ENCODE measurements at places on chromosomes 4 and X.

- DNase-seq, result no peak
Observed at GRCh38 chr4:185836241-185837084, 24.5 kb upstream of the SORBS2 start.

GRCh38 chr4:100929135-100929534 lies 411.3 kb upstream of the EMCN start:
- no peak for DNase-seq

DNA sequence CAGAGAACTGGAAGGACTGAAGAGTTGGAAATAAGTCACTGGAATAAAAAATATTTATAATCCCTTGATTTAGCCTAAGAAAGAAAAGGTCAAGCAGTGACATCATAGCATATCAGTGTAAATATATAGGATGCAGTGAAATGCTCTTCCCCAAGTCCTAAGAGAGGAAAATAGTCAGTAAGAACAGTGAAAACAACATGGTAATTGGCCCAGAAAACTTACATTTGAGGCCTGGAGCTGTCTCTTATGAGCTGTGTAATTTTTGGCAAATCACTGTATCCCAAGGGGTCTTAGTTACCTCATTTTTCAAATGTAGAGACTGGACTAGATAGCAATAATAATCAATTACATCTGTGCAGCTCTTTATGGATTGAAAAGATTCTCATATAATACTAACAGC lies 255.7 kb upstream of the AR start:
- no peak for DNase-seq

GRCh38 chr4:78551420-78552351 lies at the start of gene ANXA3:
Gene ANXA3, plus strand, starts transcription at chr4:78551770. Its CDS starts 2,704 bp downstream, at chr4:78554474.
- peak; percentile 89 for DNase-seq

DNA sequence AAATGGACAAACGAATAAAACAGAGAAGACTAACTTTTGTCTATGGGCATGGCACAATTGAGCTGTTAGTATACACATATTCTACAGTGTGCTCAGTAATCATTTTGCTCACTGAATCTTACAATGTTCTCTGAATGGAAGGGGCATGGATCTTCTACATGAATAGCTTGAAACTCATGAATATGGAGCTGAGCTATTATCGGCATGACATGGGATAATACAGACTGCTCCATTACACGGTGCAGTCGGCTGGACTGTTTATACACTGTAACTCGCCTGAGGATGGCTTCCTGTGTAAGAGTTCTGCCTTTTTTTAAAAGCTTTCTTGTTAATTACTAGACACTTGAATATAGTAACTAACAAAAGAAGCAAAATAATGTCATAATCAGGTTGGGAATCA lies 368.5 kb upstream of the MAD2L1 start:
- no peak for DNase-seq

DNA sequence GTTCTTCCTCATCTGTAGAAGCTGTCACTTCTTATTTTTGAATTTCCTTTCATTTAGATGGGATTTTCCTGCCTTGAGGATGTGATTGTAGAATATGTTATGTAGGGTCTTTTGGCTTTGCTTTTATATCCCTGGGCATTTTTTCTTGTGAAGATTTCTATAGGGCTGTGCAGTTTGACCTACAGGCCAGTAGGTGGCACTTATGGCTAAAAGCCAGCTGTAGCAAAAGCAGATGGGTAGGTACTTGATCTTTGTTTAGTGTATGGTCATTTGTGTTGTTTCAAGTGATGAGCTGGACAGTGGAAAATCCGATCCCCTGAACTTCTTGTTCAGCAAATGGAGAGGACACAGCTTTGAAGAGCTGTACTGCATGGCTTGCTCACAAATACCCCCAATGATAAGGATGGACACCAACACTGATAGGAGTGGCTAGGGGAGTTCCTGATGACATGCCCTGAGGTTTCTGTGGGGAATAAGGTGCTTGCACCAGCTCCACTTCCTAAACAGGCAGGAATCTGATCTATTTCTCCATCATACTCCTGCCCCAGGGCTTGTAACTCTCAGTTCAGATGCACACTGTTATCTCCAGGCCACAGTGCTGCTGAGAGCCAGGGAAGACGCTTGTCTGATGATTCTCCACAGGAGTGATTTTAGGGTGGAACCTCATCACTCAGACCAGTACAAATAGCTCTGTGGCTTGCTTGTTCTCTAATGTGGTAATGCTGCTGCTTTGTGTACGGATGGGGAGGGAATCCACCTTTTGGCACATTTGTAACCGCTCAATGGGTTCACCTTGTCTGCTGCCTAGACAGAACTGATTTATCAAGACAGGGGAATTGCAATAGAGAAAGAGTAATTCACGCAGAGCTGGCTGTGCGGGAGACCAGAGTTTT lies 417.1 kb upstream of the MAGEB16 start:
- no peak for DNase-seq

DNA sequence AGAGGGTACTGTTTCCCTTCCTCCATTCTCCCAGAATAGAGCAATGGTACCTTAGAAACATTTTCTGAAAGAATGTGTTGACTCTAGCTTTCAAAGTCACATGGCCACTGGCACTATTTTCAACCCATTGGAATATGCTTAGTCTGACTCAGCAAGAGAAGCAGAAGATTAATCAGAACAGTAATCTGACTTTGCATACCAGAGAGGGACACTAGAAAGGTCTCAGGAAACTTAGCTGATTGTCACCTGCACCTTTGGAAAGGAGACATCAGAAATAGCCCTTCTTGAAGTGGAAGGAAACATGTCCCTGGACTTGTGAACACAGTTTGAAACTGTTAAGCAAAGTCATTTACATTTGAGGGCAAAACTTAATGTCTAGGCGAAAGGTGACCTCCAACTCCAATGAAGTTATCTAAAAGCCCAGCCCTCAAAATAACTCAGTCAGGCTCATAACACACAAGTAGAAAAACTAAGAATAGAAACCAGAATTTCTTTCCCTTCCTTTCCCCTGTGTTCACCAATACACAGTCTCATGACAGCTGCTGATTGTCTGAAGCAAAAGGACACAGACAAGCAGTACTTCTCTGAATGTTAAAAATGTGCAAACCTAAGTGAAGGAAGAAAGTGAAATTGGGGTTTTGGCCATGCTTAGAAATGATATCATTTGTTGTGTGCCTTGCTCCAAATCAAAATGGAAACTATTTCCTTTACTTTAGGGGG lies 270.8 kb downstream of the GRIA3 start:
- no peak for DNase-seq

- no peak for DNase-seq
Observed at GRCh38 chrX:138923805-138924204, 212.3 kb upstream of the FGF13 start.

- DNase-seq, result no peak
Observed at GRCh38 chr4:160546201-160546600, 1443.3 kb downstream of the RAPGEF2 start.

DNA sequence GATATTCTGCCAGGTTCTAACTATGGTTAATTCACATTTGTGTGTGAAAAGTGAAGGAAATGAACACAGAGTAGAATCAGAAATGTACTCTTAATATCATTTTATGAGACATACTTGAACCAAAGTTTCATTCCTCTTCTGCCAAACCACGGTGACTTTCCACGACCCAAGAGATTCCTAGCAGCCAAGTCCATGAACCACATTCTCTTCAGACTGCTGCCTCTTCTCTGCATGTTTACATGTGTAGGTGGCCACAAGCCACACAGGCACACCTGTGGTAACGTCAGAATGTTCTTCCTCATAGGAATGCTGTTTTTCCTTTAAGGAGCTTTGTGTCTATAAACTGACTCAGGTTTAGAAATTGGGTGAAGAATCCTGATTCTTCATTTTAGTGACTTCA lies 1411.2 kb downstream of the RAPGEF2 start:
- DNase-seq, result no peak

- peak; percentile 90 for DNase-seq
Observed at GRCh38 chr4:40301603-40302002, 33.5 kb upstream of the CHRNA9 start.

DNA sequence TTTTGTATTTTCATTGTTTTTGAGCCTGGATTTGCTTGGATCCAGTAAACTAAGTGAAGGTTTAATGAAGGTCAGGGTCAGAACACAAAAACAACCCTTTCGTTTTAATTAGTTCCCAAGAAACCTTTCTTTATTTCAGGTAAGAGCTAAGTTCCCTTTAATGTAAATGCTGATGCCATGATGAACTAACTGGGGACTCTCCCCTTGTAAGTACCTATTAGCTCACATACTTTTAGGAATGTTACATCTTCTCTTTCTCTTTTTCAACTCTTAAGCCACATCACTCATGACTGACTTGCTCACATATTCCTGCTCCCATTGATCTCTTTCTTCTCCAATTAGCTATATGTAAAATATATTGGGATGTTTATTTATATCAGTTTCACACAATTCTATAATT lies 673.1 kb upstream of the CPEB2 start:
- no peak for DNase-seq

DNA sequence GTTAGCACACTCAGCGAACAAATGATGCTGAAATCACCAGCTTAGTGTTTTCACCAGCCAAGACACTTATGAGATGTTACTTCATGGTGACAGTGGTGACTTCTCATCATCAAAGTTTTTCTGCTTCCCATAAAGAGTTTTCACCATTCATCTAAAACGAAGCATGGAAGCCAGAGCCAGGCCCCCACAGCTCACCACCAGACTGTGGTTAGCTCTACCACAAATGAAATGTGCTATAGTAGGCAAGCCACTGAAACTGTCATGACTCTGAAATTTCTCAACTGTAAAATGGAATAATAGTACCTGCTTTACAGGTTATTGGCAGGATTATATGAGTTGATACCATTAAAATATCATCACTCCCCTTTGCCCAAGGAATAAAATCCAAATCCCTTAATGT lies 56.4 kb upstream of the HHIP start:
- no peak for DNase-seq

GRCh38 chr4:124980276-124980752 lies 267.8 kb upstream of the ANKRD50 start:
- DNase-seq, result no peak

DNA sequence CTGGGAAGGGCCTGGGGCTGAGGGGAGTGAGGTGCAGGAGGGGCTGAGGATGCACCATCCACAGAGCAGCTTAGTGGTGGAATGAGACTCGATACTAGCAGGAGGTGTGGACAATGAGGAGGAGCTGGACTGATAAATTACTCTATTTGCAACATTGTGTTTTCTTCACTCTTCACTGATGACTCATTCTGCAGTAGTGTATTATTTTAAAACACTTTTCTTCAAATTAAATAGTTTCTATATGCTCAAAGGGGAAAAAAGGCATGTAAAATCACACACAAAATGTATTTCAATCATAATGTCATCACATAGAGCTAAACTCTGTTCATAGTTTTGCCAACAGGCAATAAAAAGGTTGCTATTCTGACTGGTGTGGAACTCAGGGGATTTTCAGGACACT lies 467.0 kb upstream of the CTSO start:
- no peak for DNase-seq

DNA sequence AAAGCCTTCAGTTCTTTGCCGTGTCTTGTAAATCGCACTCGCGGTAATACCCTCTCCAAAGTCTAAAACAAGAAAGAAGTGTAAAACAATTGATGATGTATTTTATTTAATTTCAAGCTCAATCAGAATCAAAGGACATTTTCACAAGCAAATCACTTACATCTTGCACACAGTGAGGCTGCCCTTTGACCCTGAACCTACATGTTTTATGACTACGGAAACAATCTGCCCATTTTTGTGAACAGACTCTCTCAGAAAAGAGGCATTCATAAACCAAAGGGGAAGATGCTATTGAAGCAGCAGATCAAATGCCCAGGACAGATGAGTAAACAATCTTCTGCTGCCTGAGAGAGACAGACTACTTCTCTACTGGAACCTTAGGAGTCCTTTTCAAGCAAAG lies 76.0 kb upstream of the DDX60 start:
- DNase-seq, result no peak

- peak; percentile 6 for DNase-seq
Observed at GRCh38 chrX:48465336-48465933, 4.6 kb downstream of the SLC38A5 start.

GRCh38 chrX:39972340-39972739 lies 125.4 kb downstream of the BCOR start:
- no peak for DNase-seq

DNA sequence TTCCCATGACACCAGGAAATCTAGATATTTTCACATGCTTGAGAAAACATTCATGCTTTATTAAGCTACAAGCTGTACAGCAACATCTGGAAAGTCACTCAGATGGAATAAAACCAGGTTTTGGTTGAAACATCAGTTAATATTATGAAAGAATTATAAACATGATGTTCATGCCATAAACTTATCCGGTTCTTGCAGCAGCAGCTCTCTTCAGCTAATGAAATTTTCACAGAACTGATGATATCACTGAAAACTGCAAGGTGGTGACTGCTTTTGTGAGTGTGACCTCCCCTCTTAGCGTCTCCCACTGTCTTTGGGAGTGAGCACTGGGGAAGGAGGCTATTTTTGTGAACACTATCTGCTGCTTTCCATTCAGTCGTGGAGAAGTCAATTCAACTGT lies 56.9 kb downstream of the ARHGAP10 start:
- no peak for DNase-seq

DNA sequence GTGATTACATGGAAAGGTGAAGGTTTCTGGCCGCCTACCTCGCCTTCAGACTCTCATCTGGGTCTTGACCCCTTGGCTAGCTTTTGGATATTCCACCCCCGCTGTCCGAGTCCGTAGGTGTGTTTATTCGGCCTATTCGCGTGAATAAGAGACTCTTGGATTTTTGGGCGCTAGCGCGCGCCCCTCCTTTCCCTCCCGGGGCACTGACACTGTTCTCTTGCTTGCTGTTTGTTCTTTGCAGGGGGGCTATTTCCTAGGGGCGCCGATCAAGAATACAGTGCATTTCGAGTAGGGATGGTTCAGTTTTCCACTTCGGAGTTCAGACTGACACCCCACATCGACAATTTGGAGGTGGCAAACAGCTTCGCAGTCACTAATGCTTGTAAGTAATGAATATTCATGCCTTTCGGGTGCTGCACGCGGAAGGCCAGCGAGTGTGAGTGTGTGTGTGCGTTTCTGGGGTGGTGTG lies 932 bp downstream of the GRIA2 start:
- DNase-seq, result peak; percentile 38

GRCh38 chr4:69376450-69376849 lies 96.2 kb downstream of the UGT2B28 start:
- no peak for DNase-seq
